A673 (cell line): ENCODE measurements at places on chromosomes 4 and X.

DNA sequence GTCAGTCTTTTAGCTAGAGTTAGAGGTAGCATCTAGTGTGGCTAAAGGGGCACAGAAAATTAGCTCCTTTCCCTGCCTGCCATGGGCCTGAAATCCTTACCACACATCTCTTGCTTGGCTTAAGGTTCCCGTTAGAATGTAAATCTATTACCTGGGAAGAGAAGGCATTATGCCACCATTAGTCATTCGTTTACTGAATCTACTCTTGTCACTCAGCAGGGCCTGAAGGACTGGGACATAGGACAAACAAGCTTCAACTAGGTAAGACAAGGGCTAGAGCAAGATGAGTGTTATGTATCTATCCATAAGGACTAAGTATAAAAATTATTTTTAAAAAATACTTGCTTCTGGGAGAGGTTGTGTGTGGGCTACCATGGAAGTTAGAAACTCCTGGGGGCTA is 112.4 kb downstream of the CT47B1 start:
- DNase-seq, result no peak

DNA sequence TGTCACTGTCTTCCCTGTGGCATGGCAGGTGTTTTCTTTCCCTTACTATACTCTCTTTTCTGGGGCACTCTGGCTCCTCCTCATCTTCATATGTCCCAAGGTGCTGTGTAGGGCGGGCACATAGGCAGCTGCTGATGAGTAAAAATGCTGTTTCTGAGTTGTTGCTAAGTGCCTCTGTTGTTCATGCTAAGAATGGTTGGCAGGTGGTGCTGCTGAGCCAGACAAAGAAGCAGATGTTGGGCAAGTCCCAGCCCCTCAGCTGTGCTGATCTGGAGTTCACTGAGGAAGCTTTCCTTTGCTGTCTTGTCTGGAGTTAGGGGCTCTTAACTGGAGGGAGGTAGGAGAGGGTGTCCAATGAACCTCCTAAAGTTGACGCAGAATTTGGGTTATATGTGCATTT is 40.6 kb downstream of the HADH start:
- peak; percentile 50 for DNase-seq

GRCh38 chrX:69089203-69089602 is 76.0 kb downstream of the PJA1 start:
- DNase-seq, result no peak

DNA sequence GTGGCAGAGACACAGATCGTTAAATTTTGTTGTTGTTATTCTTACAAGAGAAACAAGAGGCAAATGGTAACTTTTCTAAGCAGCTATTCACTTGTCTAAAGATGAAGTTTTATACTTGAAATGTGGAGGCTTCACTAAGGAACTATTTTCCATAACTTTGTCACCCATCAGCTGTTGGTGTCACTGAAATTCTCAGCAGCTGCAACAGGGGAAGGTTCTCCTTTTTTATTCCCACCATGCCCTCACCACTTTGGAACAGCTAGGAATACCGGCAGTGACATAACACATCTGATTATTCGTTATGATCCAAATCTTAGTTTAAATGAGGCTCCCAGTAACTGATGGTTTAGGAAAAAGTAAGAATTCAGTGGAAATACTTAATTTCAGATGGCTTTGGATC is 147.0 kb upstream of the LEF1 start:
- DNase-seq, result no peak

GRCh38 chrX:79704325-79704724 is 310.2 kb upstream of the TBX22 start:
- no peak for DNase-seq

DNA sequence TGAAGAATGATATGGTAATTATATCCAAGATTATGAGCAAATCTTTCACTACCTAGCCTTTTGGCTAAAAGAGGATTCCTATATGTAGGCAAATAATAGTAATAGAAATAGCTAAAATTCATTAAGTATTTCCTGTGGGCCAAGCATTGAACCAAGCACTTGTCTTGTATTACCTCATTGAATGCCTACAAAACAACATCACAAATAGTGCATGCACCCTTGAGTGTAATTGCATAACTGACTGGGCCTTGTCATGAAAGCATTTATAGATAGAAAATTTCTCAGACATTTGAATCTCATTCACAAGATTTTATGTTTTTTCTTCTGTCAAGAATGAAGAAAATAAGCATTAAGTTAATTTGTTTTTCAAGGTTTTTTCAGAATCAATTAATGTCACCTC is 3.9 kb upstream of the HPGDS start:
- no peak for DNase-seq

GRCh38 chrX:39726771-39727170 is 371.0 kb downstream of the BCOR start:
- peak; percentile 87 for DNase-seq

GRCh38 chrX:48002929-48003328 is 860 bp downstream of the ZNF182 start:
- DNase-seq, result no peak

DNA sequence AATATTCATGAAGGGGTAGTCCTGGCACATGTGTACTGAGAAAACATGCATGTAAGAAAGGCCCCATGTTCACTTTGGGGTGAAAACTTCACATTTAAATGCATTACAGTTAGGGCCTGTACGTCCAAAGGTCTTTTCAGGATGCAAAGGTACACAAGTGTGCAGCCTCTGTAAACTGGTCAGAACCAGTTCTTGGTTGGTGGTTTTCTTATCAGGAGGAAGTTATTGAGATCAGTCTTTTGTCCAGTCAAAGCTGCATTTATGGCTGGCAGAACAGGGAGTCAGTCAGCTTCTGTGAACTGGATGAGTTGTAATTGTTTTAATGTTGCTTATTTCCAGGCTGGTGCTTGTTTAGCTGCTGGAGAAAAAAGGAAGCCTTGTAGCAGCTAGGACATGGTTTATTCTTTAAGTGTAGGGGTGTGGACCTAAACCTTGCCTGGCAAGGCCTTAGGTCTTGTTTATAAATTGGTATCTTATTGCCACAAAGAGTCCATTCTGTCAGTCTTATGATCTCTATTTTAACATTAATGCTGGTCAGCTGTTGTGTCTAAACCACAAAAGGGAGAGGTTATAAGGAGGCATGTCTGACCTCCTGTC is 1906.6 kb upstream of the TENM3 start:
- DNase-seq, result no peak

DNA sequence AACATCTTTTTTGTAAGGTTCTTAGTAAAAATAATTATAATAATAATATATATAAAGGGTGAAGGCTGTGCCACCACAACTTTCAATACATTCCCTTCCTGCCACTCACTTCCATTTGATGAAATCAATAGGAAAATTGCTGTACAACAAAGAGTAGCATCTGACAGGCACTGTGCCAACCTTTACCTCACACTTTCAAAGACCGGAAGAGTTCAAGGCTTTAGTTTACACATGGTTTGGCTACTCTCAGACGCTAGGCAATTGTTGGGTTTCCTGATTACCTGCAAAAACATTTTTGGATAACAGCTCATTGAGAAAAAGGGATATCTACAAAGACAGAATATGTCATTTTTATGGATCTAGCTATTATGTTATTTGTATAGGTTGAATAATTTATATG is 5.5 kb upstream of the ING2 start:
- DNase-seq, result no peak

DNA sequence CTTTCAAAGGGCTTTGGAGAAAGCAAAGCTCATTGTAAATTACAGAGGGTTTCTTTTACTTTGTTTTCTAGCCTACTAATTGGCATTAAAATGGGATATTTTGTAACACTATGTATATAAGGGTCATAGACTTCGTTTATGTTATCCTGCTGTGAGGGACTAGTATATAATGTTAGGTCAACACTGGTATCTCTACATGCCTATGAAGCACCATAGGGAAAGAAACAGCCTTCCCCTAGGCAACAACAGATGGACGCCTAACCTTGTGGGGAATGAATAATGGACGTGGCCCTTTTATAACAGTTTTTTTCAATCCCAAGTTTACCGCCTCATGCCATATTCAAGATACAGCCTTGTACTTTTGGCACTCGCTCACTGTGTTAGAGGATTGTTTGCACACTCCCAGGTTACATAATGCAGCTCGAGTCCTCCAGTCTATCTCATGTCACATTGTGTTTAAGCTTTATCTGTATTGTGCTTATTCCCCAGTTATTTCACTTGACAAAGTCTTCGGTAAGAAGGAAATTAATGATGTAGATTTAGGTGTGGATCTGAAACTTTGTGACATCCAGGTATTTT is 711.0 kb downstream of the RPA4 start:
- DNase-seq, result no peak

DNA sequence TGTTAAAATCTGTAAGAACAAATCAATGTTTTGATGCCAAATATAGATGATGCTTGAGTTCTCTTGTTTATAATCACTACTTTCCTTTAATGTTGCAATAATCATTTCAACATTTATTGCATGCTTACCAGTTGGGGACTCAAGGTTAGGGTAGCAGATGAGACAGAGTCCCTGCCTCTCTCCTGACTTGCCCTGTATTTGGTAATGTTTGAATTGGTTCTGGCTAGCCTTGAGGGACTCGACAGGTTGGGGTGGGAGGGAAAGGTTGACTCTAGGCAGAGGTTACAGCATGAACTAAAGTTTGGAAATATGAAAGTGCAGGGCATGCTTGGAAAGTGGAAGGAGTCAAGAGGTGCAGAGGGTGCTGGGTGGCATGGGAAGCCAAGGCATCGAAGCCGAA is 2.0 kb downstream of the SEC24B start:
- DNase-seq, result no peak

GRCh38 chr4:105145156-105145902 is 1.3 kb upstream of the TET2 start:
- DNase-seq, result peak; percentile 24

- no peak for DNase-seq
Observed at GRCh38 chr4:113572620-113573019, 188.9 kb downstream of the CAMK2D start.

- DNase-seq, result no peak
Observed at GRCh38 chrX:32842053-32842452, 369.3 kb downstream of the DMD start.

GRCh38 chr4:106503116-106504050 is 134.8 kb upstream of the GIMD1 start:
- DNase-seq, result no peak

DNA sequence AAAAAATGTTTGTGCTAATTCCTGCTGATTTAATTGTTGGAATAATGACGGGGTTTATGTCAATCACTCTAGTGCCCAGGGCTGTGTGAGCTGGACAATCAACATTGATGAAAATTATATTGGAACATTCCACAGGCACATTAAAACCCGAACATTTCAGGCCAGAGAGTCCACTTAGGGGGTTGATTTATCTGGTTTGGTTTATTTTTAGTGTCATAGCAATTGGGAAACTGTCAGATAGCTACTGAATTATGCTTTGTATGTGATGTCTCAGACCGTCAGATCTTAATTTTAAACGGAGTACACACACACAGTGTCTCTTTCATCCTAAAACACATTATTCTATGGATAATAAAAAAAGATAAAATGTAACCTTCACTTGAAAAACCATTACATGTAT is 51.5 kb downstream of the VEGFC start:
- no peak for DNase-seq

- no peak for DNase-seq
Observed at GRCh38 chrX:3403748-3404147, 57.3 kb upstream of the MXRA5 start.

GRCh38 chrX:150446151-150446550 is 83.0 kb downstream of the MAMLD1 start:
- DNase-seq, result peak; percentile 92

DNA sequence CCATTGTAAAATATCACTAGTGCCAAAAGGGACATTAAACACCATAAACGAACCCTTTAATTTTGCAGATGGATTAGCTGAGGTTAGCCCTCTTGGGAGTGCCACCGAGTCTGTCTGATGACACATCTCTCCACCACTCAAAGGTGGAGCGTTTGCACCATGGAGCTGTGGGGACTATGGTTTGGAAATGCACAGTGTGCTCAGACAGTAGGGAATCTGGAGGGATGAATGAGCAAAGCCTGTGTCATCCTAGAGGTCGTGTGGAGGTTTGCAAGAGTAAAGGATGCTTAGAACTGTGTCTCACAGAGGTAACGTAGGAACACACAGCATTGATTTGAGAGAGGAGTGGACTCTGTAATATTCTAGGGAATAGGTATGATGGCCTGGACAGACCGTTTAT is 93.7 kb downstream of the CLNK start:
- DNase-seq, result no peak

DNA sequence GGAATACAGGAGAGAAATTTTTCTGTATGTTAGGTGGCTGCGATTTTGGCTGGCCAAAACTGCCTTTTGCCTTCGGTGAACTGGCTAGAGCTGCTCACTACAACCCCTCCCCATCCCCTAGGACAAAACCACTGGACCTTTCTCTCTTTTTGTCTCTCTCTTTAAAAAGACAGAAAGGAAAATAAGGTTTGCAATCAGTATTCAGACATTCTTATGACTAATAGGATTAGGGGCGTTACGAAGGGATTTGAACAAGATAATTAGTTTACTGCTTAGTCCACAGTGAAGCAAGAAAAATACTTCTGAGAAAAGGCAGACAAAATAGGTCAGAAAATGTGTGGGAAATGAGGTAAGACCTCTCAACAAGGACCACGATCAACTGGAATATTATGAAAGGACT is 180.4 kb downstream of the SLIT2 start:
- peak; percentile 71 for DNase-seq

- DNase-seq, result no peak
Observed at GRCh38 chr4:90112715-90113114, 14.5 kb upstream of the CCSER1 start.

DNA sequence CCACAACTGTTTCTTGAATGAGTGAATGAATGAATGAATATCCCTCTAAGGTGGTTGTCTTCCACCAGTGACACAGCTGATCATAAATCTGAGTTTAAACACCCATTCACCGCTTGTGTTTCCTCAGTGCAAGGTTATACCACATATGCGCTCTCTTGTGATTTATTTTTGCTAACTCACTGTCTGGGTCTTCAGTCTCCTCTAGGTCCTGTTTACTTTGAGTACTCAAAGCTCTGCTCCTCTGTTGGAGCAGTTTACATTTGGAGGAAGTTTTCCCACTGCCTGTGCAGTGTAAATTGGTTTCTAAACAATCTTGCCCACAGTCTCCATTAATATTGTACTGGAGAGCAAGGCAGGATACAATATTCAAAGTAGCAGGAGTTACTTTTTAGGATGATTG is 212.6 kb upstream of the JADE1 start:
- no peak for DNase-seq
